T-helper 2 cell (primary cell): ENCODE measurements at places on chromosomes 1 and 21.

DNA sequence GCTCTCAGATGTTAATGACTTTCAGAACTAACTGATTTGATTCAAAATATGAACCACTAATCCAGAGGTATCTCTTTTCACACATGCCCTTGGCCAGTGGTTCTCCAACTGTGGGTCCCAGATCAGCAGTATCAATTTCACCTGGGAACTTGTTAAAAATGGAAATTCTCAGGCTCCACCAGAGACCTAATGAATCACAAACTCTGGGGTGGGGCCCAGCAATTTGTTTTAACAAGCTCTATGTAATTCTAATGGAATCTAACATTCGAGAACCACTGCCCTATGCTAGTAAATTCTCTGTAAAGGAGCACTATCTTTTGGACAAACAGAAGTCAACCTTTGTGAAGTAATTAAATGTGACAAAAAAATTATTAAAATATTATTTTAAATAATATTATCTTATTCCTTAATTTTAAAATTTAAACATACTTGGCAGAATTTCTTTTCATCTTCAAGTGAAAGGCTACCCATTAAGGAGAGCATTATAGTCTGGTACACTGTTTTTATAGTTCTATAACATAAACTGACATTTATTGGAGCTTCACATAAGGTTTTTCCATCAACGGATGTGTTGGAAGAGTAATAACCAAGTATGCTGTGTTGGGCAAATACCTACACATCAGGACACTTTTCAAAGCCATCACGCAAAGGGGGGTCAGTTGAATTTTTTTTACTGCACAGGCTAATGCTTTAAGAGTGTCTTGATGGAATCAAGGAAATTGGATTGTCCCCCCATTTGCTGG, 130.4 kb downstream of the LHX4 start:
- DNase-seq, result no peak

- DNase-seq, result no peak
These were observed 23.3 kb downstream of the OPRD1 start for GRCh38 chr1:28835237-28835650.

DNA sequence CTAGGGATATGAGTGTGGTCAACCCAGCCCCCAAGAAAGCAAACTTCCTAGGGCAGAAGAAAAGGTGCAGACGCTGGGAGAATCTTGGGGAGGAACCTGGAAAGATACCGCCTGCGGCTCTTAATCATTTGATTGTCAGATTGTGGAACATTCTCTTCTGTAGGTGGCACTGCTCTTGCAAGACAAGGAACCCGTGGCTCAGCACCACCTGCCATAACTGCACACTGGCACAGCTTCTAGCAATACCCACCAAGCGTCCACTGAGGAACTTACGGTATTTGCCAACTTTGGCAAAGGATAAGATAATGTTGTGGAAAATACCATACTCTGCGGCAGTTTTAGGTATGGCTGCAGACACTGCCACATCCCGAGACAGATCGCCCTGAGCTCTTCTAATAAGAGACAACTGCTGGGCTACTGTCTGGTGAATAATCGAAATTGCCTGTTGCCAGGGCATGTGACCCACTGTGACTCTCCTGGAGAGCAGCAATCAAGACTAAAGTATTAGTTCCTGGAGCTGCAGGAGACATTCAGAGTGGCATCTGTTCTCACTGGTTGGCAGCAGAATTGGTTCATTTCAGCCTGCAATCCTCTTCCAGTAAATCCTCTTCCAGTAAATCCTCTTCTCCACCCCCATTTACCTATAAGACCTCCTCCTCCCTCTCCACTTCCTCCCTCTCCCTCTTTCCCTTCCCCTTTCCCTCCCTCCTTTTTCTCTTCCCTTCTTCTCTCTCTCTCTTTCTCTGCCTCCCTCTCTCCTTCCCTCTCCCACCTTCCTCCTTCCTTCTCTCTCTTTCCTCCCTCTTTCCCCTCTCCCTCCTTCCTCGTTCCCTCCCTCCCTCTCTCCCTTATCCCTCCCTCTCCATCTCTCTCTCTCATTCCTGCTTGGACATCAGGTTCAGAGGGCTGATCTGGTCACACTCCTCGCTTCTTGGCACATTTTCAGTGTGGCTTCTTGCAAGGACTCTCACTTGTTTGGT, 49.7 kb upstream of the B3GALT5 start:
- no peak for DNase-seq

GRCh38 chr1:192418552-192419285, 101.9 kb downstream of the RGS21 start:
- no peak for DNase-seq
